Right atrium auricular region (tissue), 2 donors: ENCODE measurements at places on chromosomes 11 and 22. TPM values are rescaled to one million over a fixed set of nuclear protein-coding genes. Genes with fewer than 3 reads are reported as not detected.

The UBQLNL gene
- 0.30 TPM for total RNA-seq

The NRXN2 gene
- total RNA-seq, result 1.4 TPM

The MPZL3 gene
- 1.0 TPM for total RNA-seq

The TSSK2 gene
- total RNA-seq, result not detected

The OR56A1 gene
- not detected for total RNA-seq

The PRDM11 gene
- 27.6 TPM for total RNA-seq

The SLC17A6 gene
- total RNA-seq, result not detected

The SNX32 gene
- 0.20 TPM for total RNA-seq

The MIOX gene
- not detected for total RNA-seq

The MISFA gene
- total RNA-seq, result 8.3 TPM

The PTPN5 gene
- total RNA-seq, result 1.4 TPM

The SYT7 gene
- total RNA-seq, result 19.2 TPM

The OTOG gene
- not detected for total RNA-seq

The HPS4 gene
- 6.8 TPM for total RNA-seq

The BTG4 gene
- total RNA-seq, result not detected

The APOBEC3B gene
- 0.90 TPM for total RNA-seq

The TLCD5 gene
- total RNA-seq, result 11.3 TPM

The JAM3 gene
- 38.1 TPM for total RNA-seq

The SCN4B gene
- total RNA-seq, result 11.8 TPM

The IGLL1 gene
- not detected for total RNA-seq

The POU2AF2 gene
- total RNA-seq, result not detected

The SAA4 gene
- not detected for total RNA-seq

The MAJIN gene
- total RNA-seq, result not detected

The KREMEN1 gene
- total RNA-seq, result 44.7 TPM

The MTMR3 gene
- 27.2 TPM for total RNA-seq

The SCN2B gene
- 3.4 TPM for total RNA-seq

The ST14 gene
- 0.85 TPM for total RNA-seq

The JAML gene
- total RNA-seq, result 0.48 TPM

The OR6T1 gene
- total RNA-seq, result not detected

The OR4X2 gene
- total RNA-seq, result not detected

The DNAJB7 gene
- total RNA-seq, result not detected

The C11orf16 gene
- total RNA-seq, result not detected

The SYCE3 gene
- not detected for total RNA-seq

The TIMP3 gene
- 711 TPM for total RNA-seq

The GP1BB gene
- 34.7 TPM for total RNA-seq

The MMP26 gene
- total RNA-seq, result not detected

The DSCAML1 gene
- 1.3 TPM for total RNA-seq

The MUC5AC gene
- total RNA-seq, result not detected

The SCGB1D2 gene
- total RNA-seq, result not detected

The FAM181B gene
- 2.4 TPM for total RNA-seq

The SPON1 gene
- total RNA-seq, result 22.8 TPM

The MPPED2 gene
- 1.1 TPM for total RNA-seq

The TRIM51 gene
- total RNA-seq, result not detected

The SEPTIN5 gene
- total RNA-seq, result 162 TPM

The TMEM45B gene
- not detected for total RNA-seq

The LRRC32 gene
- total RNA-seq, result 56.0 TPM

The CCDC116 gene
- total RNA-seq, result not detected

The MAP6 gene
- 6.3 TPM for total RNA-seq

The TMEM121B gene
- 0.55 TPM for total RNA-seq

The MAPK1 gene
- total RNA-seq, result 42.6 TPM

The C1QTNF5 gene
- total RNA-seq, result 47.4 TPM

The MRPL49 gene
- 38.8 TPM for total RNA-seq
